ENCODE measurements at places on chromosomes 12 and 14.

DNA sequence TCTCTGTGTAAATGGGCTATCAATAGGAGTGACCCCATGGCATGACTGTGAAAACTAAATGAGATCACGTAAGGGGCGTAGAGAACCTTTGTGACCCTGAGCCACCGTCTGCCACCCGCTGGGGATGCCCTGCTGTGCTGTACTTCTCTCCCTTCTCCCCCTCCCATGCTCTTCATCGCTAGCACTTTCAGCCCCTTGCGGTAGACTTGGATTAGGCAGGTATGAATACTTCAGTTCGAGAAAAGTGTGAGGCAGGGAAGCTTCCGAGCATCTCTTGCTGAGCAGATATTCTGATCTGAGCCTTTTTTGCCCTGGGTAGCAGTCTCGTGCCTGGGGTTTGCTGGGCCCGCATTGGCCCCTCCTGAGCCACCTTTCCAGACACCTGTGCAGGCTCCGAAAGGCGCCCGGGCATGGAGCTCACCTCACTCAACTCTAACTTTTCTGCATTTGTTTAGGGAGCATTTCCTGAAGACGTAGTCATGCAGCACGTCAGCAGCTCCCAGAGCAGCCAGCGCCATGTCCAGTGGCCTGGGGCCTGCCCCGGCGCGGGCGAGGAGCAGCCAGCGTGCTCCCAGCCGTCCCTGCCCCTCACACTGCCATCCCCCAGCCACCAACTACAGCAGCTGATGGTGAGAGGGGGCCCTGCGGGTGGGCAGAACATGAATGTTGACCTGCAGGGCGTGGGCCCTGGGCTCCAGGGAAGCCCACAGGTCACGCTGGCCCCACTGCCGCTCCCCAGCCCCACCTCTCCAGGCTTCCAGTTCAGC is 40.4 kb downstream of the DDX51 start:
- DNase-seq: no peak

DNA sequence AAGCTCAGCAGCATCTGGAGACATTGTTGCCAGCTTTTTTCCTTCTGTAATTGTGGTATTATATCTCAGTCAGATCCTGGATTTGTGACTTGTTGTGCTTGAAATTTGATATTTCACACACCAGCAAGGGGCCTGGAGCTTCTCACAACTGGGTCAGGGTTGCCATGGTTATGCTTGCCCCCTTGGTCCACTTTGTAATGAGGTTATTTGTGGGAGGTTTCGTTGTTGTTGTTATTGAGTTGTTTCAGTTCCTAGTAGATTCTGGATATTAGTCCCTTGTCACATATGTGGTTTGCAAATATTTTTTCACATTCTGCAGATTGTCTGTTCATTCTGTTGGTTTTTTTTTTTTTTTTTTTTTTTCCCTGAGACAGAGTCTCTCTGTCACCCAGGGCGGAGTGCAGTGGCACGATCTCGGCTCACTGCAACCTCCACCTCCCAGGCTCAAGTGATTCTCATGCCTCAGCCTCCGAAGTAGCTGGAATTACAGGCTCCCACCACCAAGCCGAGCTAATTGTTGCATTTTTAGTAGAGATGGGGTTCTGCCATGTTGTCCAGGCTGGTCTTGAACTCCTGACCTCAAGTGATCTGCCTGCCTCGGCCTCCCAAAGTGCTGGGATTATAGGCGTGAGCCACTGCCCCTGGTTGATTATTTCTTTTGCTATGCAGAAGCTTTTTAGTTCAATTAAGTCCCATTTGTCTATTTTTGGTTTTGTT is 80.6 kb upstream of the ETV6 start:
- no peak for DNase-seq

DNA sequence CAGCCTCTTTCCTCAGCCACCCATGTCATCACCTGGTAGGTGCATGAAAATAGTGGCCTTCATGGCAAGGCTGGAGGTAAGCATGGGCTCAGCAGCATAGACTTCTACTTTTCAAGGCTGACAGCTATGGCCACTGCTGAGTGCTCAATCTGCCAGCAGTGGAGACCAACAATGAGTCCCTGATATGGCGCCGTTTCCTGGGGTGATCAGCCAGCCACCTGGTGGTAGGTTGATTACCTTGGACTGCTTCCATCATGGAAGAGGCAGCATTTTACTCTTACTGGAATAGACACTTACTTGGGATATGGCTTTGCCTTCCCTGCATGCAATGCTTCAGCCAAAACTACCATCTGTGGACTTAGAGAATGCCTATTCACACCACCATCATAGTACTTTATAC is 39.5 kb upstream of the USP44 start:
- no peak for DNase-seq

DNA sequence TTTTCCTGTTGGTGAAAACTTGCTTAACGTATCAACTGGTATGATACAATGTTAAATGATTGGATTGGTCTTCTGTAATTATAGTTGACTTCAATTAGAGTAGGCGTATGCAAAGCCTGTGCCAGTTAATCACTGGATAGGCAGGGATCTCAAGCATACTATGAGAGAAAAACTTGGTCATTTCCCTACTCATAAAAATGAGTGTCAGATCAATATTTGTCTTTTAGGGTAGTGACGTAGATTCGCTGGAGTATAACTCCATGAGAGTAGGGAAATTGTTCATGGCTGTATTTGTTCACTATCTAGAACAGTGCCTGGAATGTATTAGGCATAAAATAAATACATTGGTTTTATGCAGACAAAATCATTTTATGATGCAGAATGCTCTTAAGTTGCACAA is 28.6 kb downstream of the NAA30 start:
- no peak for DNase-seq

- no peak for DNase-seq
Measured at GRCh38 chr14:101371799-101372793, 189.2 kb upstream of the DIO3 start.

GRCh38 chr12:116201908-116202307 is 75.6 kb downstream of the MED13L start:
- DNase-seq: no peak

GRCh38 chr12:28090835-28091234 is 99.4 kb upstream of the CCDC91 start:
- no peak for DNase-seq

- no peak for DNase-seq
Measured at GRCh38 chr12:10668526-10668925, 5.3 kb downstream of the STYK1 start.

Data from astrocyte of the cerebellum (primary cell).